ENCODE measurements at places on chromosomes 7 and 10.

GRCh38 chr7:4017785-4018184 is 664.3 kb upstream of the FOXK1 start:
- DNase-seq, result no peak

- no peak for DNase-seq
These were observed 678 bp upstream of the TMEM106B start for GRCh38 chr7:12210179-12211053.

- DNase-seq, result no peak
These were observed 79.9 kb upstream of the COL13A1 start for GRCh38 chr10:69721690-69722310.

DNA sequence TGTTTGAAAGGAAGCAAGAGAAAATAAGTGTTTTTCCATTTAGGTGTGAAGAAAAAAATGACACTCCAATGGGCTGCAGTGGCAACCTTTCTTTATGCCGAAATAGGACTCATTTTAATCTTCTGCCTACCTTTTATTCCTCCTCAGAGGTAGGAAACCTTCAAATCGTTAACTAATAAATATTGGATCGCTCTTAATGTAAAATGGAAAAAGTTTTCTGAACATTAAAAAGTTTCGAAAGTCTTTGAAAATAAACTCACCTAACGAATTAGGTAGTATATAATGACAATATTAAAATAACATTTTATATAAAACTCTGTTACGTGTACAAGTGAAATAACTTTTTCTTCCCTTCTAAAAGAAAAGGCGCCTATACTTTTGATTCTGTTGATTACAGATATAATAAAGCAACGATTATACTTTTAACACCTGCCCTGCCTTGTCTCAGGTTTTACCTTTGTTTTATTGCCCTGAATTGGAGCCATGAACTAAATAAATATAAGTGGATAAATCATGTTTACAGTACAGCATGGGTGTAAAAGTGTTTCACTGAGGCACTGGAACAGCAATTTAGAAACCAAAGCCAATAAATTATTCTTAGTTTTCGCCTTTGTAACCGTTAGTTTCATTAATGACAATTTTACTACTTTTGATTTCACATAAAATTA is 804 bp downstream of the BCAP29 start:
- DNase-seq, result no peak

- DNase-seq, result peak; percentile 63
These were observed 6.3 kb downstream of the IFT22 start for GRCh38 chr7:101315336-101315735.

DNA sequence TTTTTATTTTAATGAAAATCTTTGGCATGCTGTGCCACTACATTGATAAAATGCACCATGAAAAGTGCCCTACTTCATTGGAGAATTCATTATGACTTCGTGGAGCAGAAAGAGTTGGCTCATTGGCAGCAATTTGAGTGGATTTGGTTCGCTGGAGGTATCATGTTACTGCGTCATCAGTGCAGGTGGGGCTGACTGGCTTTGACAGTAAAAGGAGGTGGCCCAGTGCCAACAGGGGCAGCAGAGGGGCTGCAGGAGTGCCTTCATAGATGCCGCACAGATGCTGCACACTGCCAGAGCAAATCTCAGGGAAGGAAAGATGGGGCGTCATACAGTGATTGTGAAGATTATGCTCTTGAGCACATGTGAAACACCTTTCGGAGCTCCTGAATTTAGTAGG is 22.2 kb downstream of the FZD1 start:
- no peak for DNase-seq

DNA sequence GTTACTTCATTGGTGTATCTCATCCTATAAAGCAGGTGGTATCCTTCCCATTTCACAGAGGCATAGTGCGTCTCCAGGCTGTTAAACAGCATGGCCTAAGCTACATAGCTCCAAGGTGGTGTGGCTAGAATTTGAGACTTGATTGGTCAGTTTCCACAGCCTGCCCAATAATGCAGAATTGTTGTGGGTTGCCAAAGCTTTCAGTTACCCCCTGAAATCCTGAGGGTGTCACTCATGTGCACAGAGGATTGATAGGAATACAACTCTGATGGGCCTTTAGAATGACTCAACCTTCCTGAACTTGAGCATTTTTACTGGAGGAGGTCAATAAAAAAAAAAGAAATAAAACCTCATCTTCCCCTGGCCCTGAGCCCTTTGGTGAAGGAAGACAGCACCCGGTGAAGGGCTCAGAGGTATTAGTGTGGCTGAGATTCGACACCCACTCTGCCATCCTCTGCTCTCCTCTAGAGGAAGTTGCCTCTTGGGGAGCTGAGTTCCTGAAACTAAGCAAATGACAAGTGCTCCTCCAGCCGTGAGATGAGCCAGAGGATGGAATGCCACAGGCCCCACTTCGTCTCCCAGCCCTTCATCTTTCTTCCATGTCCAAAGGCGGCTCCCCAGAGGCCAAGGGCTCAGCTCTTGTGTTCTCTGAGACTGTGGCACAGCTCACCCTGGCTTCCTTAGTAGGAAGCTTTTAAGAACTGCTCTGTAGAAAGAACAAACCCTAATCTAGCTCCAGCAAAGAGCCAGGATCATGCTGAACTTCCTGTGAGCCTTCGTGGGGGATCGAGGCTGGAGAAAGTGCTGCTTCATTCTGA is 1.0 kb downstream of the ACSL5 start:
- no peak for DNase-seq

- no peak for DNase-seq
These were observed 112.9 kb upstream of the CAV2 start for GRCh38 chr7:116386674-116387073.

GRCh38 chr10:103660364-103661197 is 167.1 kb downstream of the NEURL1 start:
- peak; percentile 55 for DNase-seq

DNA sequence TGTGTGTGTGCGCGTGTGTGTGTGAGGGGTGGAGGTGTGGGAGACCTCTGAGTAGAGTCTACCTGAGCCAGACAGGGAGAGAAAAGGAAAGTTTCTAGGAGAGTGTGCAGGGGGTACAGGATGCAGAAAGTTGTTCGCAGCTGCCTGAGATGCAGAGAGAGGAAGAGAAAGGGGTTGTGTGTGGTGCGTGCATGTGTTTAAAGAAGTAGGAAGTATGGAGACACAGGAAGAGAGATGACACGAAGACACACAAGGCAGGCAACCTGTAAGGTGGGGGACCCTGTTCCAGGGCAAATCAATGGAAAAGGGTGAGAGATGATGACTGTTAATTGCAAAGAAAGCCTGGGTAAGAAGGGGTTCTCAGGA is 52.2 kb downstream of the C10orf105 start:
- DNase-seq, result no peak

DNA sequence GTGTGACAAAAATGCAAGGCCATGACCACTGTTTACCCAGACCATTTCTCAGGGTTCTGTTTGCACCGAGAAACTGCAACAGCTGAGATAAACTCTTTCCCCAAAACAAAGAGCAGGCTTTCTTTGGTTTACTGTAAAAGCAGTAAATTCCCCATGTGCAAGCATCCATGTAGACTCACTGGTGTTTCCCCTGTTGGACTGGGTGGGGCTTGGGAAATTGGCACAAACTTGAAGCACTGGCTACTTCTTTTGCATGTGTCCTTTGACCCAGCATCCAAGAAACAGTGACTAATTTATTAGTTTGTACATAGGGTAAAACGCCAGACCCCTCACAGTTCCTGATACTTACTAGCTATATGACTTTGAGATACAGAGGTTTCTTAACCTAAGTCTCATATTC is 12.3 kb downstream of the IQUB start:
- DNase-seq, result peak; percentile 8

- no peak for DNase-seq
These were observed 10.7 kb downstream of the AMZ1 start for GRCh38 chr7:2698581-2699288.

GRCh38 chr10:119535837-119536507 is 6.5 kb downstream of the RGS10 start:
- DNase-seq, result no peak

Measured in fibroblast of mammary gland (primary cell).